A673 (cell line): ENCODE measurements at places on chromosomes 3 and 15. TPM values are rescaled to one million over a fixed set of nuclear protein-coding genes. Genes with fewer than 3 reads are reported as not detected.

DNA sequence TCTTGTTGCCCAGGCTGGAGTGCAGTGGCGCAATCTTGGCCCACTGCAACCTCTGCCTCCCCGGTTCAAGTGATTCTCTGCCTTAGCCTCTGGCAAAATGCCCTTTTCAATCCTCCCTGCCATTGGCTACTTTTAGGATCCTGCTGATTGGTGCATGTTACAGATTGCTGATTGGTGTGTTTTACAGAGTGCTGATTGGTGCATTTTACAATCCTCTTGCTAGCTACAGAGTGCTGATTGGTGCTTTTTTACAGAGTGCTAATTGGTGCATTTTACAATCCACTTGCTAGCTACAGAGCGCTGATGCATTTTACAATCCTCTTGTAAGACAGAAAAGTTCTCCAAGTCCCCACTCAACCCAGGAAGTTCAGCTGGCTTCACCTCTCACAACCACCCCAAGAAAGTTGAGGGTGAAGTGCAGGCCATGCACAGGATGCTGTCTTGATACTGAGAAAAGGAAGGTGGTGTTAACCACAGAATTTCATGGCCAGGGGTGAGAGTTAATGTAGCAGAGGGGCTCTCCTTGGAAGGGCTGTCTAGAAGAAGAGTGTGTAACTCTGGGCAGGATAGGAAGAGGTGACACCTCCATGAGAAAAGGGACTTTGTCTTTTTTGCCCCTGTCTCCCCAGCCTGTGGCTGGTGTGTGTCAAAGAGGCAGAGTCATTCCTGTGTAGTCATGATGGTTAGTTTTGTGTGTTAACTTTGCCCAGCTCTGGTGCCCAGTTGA is 145.9 kb downstream of the APBA2 start:
- no peak overlapping the region for H3K27ac ChIP-seq
- H3K36me3 ChIP-seq = no peaks in the 10 kb centered on the region
- no peak overlapping the region for H3K4me3 ChIP-seq

Gene DAZL
- not detected in 2 replicates for total RNA-seq

Gene SPATA12
- total RNA-seq = not detected in 2 replicates

DNA sequence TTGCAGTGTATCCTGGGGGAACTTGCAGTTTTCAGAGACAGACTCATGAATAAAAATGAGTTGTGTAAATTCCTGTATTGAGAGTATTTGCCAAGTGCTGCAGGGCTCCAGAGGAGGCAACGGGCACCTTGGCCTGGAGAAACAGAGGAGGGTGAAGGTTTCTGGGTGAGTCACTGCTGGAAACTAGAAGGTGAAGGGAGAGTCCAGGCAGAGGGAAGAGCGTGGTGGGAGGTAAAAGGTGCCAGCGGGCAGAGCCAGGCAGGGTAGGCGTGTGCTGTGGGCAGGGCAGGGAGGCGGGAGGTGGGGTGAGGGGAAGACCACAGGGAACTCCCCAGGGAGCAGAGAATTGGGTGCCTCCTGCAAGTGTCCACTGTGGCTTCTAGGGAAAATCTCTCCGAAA is 120.8 kb downstream of the SLCO3A1 start:
- no peaks in the 10 kb centered on the region for H3K4me1 ChIP-seq
- H3K27ac ChIP-seq = no peak overlapping the region
- no peaks in the 10 kb centered on the region for H3K36me3 ChIP-seq
- DNase-seq = no peak

GRCh38 chr15:88878720-88879184 is 16.6 kb downstream of the HAPLN3 start:
- DNase-seq = peak; percentile 61
- H3K27me3 ChIP-seq = peaks cover 11% of the 10 kb centered on the region
- H3K4me3 ChIP-seq = no peak overlapping the region
- H3K36me3 ChIP-seq = no peaks in the 10 kb centered on the region
- no peak overlapping the region for H3K27ac ChIP-seq
- no peaks in the 10 kb centered on the region for H3K4me1 ChIP-seq

GRCh38 chr15:80970018-80970657 is 19.5 kb downstream of the MESD start:
- H3K27me3 ChIP-seq = no peaks in the 10 kb centered on the region
- no peak overlapping the region for H3K4me3 ChIP-seq
- H3K4me1 ChIP-seq = peaks cover 3% of the 10 kb centered on the region
- DNase-seq = peak; percentile 76

Gene CPNE4
- total RNA-seq = 2.9 and 5.7 TPM in 2 replicates

Gene APOD
- total RNA-seq = 0.50 TPM in 1 of 2 replicates, not detected in the other

Gene UBAP1L
- 3.6 and 3.9 TPM in 2 replicates for total RNA-seq

GRCh38 chr3:69364354-69364753 is 21.5 kb downstream of the FRMD4B start:
- H3K4me1 ChIP-seq = no peaks in the 10 kb centered on the region
- no peak overlapping the region for H3K27ac ChIP-seq
- H3K4me3 ChIP-seq = no peak overlapping the region
- no peak for DNase-seq
- H3K36me3 ChIP-seq = no peaks in the 10 kb centered on the region
- no peaks in the 10 kb centered on the region for H3K27me3 ChIP-seq

Gene FANCD2OS
- not detected in 2 replicates for total RNA-seq

DNA sequence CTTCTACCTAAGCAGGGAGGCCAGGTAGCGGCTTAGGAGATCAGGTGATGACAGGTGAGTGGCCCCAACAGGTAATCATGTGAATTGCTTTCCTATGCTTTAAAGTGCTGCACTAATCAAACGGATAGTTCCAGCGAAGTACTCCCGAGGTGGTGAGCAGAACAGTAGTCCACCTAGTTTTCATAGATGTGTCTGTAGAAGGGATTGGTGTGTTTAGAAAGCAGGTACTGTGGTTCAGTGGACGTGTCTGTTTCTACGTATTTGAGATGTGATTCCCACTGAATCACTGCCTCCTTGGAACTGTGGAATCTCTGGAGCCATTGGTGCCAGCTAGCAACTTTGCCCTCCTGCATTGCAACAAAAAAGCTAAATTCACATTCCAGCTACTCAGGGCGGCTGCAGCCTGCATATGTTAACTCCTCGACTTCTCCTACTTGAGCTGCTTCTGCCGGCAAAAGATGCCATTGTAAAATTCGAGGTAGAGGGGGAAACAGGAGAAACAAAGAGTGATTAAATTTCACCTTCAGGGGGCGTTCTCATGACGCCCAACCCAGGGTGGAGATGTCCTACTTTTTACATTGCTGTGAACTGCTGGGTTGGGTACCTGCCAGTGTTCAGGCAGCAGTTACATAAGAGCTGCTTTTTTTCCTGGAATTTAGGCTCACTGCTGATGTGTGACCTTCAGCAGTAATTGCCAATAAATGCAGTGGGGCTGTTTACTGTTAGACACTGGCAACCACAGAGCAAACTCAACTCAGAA is 227.3 kb downstream of the ITPR1 start:
- H3K27me3 ChIP-seq = no peaks in the 10 kb centered on the region
- peak; percentile 53 for DNase-seq
- H3K36me3 ChIP-seq = no peaks in the 10 kb centered on the region
- no peak overlapping the region for H3K27ac ChIP-seq
- H3K4me1 ChIP-seq = peaks cover 13% of the 10 kb centered on the region

GRCh38 chr3:123789160-123789559 is 95.0 kb downstream of the MYLK start:
- H3K4me1 ChIP-seq = peaks cover 39% of the 10 kb centered on the region
- H3K27me3 ChIP-seq = no peaks in the 10 kb centered on the region
- H3K27ac ChIP-seq = no peak overlapping the region

Gene KLHL40
- total RNA-seq = not detected in 2 replicates

DNA sequence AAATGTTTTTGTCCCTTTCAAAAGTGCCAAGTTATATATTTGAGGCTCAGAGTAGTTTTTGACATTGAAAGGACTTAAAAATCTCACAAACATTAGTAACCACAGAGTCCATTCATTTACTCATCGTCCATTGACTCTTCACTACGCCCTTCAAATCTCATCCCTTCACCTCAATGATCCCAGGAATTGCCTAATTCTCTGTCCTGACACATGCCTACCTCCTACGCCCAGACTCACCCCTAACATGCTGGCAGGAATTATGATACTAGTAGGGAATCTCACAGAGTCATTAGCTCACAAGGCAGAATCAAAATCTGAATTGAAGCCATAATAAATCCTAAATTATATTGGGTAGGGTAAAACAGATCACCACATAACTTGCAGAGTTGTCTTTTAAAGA is 410.1 kb downstream of the RAP2B start:
- no peaks in the 10 kb centered on the region for H3K36me3 ChIP-seq
- DNase-seq = no peak
- no peak overlapping the region for H3K27ac ChIP-seq
- no peaks in the 10 kb centered on the region for H3K4me1 ChIP-seq
- H3K27me3 ChIP-seq = no peaks in the 10 kb centered on the region

Gene TEX55
- total RNA-seq = not detected in 2 replicates

Gene GOLGA6L7
- not detected in 2 replicates for total RNA-seq

Gene SAMMSON
- total RNA-seq = not detected in 2 replicates
